ENCODE measurements at places on chromosomes 4 and X.

DNA sequence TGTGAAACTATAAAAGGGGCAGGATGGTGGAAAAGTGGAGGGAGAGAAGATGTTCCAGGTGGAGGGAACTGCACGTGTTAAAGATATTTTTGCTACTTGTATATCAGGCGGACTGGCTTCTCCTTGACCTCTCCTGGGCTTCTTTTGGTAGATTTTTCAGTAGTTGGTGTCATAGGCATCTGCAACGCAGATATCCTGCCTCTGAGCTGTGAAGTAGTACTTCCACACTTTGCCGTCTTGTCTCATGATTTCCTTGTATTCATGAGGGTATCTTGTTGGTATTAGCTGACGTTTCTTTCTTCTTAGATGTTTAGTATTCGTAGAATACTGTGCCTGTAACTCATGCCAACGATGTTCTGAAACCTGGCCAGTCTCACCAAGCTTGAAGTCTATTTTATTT lies 81.0 kb downstream of the WWC2 start:
- DNase-seq: no peak

GRCh38 chr4:28948501-28948900 lies 1771.7 kb upstream of the PCDH7 start:
- no peak for DNase-seq

DNA sequence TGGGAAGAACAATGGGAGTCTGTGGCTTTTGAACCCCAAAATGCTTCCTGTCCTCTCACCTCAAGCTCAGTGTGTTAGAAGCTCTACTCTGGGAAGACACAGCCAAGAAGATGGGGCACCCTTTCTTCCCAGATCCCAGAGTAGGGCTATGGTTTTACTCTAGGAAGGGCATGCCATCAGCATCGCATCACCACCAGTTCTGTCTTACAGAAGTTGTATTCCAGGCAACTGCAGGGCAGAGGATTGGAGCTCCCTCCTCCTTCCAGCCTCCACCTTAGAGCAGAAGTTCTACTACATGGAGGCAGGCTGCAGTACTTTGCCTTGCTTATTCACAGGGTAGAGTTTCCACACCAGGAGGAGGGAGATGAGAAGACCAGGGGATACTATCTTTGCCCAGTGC lies 18.1 kb upstream of the ZFX start:
- no peak for DNase-seq

DNA sequence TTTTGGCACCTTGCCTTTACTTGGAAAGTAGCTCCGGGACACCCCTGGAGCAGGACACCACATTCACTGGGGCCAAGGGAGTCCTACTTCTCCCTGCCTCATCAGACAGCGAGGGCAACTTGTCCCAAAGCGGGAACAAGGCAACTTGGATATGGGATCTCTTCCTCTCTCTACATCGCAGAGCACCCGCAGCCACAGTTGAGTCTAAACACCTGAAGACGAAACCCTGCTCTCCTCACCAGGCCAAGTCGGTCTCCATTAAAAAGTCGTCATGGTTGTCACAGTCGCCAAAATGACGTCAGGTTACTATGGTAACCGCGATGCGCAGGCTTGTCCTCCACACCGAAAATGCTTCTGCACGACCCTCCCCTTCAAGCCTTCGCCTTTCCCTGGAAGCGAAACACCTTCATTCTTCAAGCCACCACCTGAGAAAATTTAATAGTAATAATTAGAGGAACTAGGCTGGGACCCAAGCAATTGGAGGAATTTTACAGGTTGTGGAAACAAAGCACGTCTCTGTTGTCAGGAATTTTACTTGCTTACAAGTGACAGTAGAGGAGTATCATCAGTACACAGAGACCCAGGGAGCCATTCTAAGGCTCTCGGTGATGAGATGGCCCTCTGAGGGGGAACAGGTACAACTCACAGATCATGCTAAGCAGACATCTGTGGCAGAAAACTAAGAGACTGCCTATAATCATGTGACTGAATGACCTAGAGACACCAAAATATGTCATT lies 30.5 kb upstream of the TCEAL4 start:
- peak; percentile 23 for DNase-seq

DNA sequence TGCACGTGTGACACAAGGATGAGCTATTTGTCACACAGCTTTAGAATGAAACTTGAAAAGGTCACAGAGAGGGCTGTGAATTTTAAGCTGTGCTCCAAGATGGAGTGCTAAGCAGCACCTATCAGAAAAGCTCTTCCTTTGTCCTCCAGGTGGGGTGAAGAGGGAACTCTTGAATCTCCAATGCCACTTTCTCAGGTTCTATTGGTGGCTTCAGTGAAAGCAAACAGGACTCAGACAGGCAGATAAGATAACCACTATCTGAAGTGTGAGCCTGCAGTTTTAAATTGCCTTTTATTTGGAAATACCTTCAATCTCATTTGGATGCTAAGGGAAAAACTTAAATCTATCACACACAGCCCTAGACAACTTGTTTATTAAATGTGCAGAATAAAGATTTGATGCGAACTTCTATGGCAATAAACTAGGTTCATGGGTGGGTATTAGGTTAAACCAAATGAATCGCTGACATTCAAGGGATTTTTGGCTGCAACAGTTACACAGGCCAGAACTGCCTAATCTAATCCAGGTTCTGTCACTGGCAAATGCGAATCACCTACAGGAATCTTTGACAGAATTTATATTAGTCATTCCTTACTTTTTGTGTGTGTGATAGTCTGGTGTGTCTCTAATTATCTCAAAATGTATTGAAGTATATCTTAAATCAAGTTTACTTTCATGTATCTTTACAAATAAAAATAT lies 13.6 kb upstream of the PDGFRA start:
- no peak for DNase-seq

DNA sequence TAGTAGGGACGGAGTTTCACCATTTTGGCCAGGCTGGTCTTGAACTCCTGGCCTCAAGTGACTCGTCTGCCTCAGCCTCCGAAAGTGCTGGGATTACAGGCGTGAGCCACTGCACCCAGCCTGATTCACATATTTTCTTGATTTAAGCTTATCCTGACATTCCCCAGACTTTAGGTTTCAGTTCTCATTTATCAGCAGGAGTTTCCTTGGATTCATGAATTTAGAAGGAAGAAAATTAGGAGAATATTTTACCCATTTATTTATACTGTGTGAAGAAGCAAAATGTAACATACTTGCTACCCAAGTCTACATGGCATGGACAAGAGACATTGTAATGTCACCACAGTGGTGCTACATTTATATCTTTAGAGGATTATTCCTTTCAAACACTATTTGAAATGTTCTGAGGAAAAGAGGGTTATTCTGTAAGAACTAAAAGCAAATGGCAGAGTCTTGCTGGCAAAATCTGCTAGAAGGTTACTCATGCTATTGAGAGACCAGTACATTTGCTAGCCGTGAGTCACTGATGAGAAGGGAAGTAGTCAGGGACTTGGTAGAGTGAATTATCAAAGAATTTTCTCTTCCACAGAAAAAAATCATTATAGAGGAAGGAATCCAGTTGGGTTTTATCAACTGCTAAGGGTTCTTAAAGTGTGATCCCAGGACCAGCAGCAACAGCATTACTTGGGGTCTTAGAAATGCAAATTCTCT lies 26.1 kb upstream of the CFAP299 start:
- DNase-seq: no peak

DNA sequence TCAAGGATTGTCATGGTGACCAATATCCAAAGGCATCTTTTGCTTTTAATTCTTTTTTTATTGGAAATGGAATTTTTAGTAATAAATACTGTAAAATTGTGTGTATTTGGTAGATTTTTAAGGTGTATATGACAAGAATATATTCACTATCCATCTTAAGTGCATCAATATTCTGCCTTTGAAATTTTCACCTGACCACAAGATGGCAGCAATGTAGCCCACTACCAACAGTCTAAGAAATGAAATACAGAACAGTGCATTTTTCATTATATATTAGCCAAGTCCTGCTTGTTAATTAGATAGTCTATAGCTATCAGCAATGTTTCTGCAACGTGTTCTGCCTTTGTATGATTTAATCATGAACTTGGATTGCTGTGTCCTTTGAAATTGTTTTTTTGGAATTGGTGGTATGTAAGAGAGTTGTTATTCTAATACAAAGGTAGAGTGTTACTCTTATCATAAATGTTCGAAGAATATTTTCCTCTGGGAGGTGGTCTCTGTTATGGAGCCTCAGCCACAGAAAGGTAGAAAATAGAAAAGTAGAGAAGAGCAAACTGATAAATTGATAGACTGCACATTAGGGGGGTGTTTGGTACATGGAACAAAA lies 38.2 kb downstream of the HPGDS start:
- no peak for DNase-seq

GRCh38 chr4:158162631-158163030 lies 10.2 kb downstream of the GASK1B start:
- no peak for DNase-seq

GRCh38 chr4:147509386-147509785 lies 28.5 kb downstream of the EDNRA start:
- no peak for DNase-seq

DNA sequence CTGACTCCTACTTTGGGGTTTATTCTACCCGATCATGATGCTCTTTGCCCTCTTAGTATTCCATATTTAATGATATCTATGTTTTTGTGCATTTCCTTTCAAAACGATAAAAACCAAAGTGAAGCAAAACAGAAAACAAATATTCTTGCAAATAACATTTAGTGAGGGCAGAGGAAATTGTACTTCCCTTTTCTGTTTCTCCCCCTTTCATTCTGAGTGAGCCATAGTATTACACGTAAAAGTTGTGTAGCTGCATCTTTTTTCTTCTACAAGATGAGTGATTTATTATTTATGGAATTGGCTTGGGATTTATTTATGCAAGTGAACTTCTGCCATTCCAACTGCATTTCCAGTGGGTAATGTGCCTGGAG lies 109.9 kb downstream of the AFF2 start:
- no peak for DNase-seq

GRCh38 chr4:6389142-6389825 lies 83.1 kb downstream of the PPP2R2C start:
- DNase-seq: no peak

DNA sequence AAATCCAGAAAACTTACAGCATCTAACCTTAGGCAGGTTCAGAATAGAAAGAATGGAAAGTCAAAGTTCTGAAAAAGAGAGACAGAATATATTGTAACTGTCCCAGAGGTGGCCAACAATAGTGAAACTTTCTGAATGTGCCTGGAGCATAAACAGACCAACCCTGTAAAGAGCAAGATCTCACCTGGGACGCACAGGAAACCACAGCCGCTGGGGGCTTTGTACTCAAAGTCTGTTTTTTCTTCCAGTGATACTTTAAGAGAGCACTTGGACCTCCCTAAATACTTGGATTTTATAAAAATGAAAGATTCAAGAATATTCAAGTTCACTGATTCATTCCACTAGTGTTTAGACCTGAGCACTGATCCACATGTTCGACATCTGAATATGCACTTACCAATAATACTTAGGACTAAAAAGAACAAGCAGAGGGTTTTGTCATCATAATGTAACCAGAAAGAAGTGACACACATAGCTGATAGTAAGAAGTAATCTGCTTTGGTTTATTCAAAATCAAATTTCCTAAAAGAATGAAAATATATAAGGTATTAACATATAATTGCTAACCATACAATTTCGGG lies 35.3 kb downstream of the ARAP2 start:
- no peak for DNase-seq

DNA sequence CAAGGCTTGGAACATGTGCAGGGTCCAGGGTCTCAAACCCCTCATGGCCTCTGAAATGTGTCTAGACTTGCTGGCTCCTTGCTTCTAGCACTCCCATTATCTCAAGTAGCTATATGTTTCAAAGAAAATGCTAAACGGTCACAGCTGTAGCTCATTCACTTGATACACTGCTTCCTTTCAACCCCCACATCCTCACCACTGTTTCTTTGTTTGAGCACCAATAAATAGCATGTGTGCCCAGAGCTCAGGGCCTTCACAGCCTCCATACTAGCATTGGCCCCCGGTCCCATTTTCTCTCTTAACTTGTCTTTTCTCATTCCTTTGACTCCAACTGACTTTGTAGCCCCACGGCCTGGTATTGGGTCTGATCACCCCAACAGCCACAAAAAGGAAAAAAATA lies 801.8 kb downstream of the STIM2 start:
- DNase-seq: no peak

- no peak for DNase-seq
Observed at GRCh38 chrX:101530944-101531343, 19.4 kb upstream of the ARMCX1 start.

DNA sequence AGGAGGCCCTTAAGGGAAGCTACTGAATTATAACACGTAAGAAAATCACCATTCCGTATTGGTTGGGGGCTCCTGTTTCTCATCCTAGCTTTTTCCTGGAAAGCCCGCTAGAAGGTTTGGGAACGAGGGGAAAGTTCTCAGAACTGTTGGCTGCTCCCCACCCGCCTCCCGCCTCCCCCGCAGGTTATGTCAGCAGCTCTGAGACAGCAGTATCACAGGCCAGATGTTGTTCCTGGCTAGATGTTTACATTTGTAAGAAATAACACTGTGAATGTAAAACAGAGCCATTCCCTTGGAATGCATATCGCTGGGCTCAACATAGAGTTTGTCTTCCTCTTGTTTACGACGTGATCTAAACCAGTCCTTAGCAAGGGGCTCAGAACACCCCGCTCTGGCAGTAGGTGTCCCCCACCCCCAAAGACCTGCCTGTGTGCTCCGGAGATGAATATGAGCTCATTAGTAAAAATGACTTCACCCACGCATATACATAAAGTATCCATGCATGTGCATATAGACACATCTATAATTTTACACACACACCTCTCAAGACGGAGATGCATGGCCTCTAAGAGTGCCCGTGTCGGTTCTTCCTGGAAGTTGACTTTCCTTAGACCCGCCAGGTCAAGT lies 6.9 kb upstream of the MSANTD1 start:
- DNase-seq: no peak

DNA sequence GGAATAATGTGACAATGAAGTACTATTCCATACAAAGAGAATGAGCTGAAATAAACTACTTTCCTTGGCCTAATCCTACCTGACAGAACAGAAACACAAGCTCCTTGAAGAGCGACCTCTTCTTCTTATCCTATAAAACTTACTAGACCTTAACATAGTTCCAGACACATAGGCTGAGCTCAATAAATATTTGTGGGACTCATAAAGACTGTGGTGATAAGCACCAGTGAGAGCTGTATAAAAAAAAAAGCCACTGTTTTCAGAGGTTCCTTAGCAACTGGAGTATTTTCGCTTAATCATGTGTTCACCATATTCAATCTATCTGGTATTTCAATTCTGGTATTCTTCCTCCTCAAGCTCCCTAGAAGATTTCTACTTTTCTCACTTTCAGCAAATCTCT lies 1129.6 kb downstream of the STPG2 start:
- no peak for DNase-seq
